NCI-H1092 treated with DMSO at 0.1 percent for 48 hours (cell line): ENCODE measurements at places on chromosomes 5 and 9.

GRCh38 chr9:17726298-17726697, 147.4 kb downstream of the SH3GL2 start:
- DNase-seq = no peak

GRCh38 chr5:146109379-146109778, 4.0 kb upstream of the PLAC8L1 start:
- DNase-seq = no peak

DNA sequence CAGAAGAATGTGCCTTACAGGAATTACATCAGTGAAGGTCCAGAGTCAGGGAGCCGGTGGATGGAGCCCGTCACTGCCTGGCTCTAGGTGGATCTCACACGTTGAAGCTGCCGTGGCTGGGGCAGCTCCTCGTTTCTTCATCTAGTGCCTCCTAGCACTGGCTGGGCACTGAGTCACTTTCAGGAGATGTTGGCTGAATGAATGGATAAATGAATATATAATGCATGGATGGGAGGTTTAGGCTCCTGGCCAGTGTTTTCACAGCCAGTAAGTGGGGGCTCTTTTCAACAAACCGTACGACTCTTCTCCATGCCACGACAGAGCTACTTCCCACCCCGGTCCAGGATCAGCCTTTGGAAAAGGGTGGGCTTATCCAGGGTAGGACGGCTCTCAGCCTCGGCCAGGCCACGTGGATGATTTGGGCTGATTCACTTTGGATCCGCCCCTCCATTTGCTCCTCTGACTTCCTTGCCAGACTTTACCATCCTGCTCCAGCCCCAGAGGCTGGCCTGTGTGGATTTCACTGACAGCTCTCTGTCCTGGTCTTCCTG, 1.3 kb upstream of the SH3PXD2B start:
- no peak for DNase-seq

- DNase-seq = no peak
Measured at GRCh38 chr9:212297-212696, 2.4 kb upstream of the DOCK8 start.

DNA sequence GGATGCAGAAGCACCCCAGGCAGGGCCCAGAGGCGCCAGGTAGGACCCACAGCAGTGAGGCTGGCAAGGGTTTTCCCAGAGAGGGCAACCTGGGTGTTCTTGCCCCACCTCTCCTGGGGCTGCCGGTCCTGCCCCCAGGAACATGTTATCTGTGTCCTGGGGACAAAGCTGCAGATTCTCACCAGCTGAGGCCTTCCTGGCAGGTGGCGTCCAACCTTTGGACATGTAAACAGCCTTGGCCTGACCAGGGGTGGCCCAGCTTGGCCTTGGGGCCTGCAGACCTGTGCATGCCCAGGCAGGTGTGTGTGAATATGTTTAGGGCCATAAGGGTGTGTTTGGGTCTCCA, 101.8 kb upstream of the LARP1 start:
- no peak for DNase-seq

DNA sequence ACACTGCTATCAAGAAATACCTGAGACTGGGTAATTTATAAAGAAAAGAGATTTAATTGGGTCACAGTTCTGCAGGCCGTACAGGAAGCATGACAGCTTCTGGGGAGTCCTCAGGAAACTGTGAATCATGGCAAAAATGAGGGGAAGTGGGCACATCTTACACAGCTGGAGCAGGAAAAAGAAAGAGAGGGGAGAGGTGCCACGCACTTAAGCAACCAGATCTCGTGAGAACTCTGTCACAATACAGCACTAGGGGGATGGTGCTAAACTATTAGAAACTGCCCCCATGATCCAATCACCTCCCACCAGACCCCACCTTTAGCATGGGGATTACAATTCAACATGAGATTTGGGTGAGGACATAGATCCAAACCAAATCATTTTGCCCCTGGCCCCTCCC, 105.5 kb upstream of the CPLX2 start:
- DNase-seq = no peak
